ENCODE measurements at places on chromosomes 6 and 20.
A peak's percentile ranks its signal among the peaks of the same experiment; 100 is the strongest.

- DNase-seq, result no peak
Observed at GRCh38 chr6:144624246-144624645, 339.1 kb downstream of the UTRN start.

- no peak for DNase-seq
Observed at GRCh38 chr6:30875244-30876038, 8.9 kb upstream of the DDR1 start.

DNA sequence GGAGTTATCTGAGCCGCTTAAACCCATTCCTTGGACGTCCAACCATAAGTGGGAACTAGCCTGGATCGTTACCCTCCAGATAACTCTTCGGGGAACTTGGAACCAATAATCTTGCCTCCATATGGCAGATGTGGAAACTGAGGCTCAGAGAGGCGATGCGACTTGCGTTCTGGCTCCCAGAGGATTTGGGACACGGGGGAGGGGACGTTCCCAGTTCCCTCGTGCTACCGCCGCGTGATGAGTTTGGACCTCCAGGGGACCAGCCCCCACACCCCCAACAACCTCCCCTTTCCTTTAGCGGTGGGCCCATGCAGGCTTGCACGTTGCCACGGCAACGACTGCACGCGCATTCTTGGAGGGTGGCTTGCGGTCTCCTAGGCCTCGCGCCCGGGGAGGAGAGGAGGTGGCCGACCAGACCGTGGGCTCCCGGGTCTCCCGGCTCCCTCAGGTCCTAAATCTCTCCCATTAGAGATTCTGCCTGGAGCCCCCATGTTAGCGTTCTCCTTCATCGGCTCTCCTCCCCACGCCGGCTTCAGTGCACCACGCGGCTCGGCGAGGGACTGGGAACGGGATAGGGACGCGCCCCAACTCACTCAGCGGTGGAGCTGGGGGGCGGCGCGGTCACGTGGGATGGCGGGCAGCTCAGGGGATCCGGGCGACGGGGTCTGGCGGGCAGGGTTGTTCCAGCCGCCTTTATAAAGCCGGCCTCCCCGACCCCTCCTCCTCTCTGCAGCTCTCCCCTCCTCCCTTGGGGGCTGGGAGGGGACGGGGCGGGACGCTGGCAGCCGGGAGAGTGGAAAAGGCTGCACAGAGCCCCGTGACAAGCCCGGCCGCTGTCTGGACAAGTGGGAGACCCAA lies at the start of gene PLTP:
PLTP (minus strand) TSS at position 670 of the 858 bp plus-strand sequence. CDS start 703 bp downstream, outside the sequence.
- peak; percentile 91 for DNase-seq

DNA sequence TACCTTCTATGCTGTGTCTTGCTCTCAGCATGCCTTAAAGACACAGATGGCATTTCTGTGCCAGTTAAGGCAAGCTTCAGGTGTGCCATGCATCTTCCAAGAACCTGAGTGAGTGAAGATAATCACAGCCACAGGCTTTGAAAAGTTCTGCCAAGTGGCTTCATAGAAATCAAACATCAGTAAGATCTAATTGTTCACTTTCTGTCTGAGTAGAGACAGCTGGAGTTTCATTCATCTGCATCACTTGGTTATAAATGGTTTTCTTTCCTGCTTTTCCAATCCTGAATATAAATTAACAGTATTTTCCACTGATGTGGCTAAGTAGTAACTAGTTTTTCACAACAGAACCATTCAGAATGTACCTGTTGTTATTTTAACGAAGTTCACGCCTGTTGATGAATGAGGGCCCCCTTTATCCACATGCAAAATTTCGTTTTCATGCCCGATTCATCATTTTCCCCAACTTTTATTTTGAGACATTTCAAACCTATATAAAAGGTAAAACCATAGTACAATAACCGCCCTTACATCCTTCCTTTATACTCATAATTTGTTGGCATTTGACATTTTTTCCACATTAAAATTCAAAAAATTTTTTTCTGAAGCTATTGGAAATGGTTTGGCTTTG lies 38.6 kb upstream of the KCNG1 start:
- no peak for DNase-seq

GRCh38 chr6:137863091-137863797 lies 3.8 kb upstream of the TNFAIP3 start:
- no peak for DNase-seq

- no peak for DNase-seq
Observed at GRCh38 chr20:52783769-52784168, 188.4 kb upstream of the TSHZ2 start.

GRCh38 chr6:26056583-26057350 lies 30.5 kb upstream of the HFE start:
- no peak for DNase-seq

- DNase-seq, result no peak
Observed at GRCh38 chr6:24078200-24078599, 47.8 kb upstream of the NRSN1 start.

DNA sequence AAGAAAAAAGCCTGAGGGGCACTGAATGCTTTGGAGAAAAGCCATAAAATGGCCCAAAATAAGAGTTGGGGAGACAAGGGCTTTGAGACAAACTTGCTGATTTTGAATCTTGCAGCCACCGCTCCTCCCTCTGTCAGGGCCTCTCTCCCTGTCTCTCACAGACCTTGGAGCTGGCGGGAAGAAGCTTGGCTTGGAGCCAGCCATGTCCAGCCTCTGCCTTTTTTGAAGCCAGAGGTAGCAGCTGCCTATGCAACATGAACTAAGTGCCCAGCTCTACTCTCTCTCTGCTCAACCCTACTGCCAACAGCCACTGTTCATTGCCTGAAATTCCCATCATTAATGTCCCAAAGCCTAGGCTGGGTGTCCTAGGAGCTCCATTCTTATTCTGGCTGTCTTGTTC lies 63.7 kb upstream of the CTNNBL1 start:
- no peak for DNase-seq

- no peak for DNase-seq
Observed at GRCh38 chr20:36113036-36113435, 41.5 kb upstream of the EPB41L1 start.

DNA sequence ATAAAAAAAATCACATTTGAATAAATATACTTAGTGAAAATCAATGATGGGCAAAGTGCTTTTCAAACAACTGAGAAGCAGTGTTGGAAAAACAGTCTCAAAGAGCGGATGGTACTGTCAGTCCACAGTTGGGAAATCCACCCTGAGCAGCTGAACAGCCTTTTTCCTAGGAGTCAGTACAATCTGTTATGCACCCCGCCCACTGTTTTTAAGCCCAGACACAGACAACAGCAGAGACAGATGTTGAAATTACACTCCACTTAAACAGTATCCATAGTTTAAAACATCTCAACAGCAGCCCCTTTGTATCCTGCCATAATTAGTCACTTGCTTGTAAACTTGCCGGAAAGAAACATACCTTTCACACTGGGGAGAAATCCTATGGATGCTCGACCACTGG lies 372 bp downstream of the KIAA0408 start:
- DNase-seq, result no peak

- no peak for DNase-seq
Observed at GRCh38 chr6:131838051-131838450, 30.2 kb downstream of the ENPP1 start.

DNA sequence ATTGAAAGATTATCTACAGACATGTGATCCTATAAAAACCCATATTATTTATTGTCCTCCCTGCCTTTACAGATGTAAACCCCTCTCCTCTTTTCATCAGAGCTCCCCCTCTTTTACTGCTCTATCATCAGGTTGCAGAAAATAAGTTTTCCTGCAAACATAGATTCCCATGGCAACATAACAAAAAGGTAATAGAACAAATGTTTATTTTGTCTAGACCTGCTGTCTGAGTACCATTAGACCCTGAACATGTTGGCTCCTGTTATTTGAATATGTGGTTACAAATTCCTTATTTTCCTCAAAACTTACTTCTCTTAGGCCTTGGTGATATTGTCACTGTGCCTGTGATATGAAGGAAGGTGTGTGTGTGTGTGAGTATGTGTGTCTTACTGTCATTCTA lies 11.5 kb downstream of the MAPK14 start:
- DNase-seq, result no peak

- no peak for DNase-seq
Observed at GRCh38 chr6:126607289-126607688, 267.4 kb downstream of the CENPW start.

DNA sequence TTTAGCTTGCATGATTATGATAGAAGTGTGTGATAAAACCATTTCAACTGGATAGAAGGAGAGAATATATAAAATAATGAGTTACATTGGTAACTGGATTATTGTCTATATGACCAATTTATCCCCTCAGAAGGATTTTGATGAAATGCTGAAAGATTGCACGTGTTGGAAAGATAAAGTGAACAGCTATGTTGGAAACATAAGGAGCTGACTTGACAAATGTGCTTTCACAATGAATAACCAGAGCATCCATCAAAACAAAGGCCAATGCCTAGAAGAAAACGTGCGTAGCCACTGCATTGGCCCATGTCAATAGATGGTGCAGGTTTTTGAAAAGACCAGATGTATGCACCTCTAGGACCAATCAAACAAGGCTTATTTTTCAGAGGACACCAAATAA lies 168.8 kb downstream of the TMEM200A start:
- DNase-seq, result no peak

DNA sequence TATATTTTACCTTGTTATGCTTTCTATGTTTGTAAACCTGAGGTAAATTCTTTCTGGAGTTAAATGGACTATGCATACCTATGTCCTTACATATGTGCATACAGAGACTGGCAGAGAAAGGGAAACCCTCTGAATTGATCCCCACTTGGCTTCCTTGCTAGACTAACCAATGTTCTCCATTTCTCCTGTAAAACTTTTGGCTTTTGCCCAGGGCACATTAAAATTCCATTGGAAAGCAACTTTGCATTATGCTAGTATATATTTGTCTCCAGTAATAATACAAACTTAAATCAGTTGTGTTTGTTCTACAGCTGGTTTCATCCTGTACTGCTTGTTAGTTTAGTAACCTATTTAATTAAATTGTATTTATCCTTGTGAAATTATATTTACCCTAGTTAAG lies 646.0 kb upstream of the MARCKS start:
- no peak for DNase-seq

- DNase-seq, result no peak
Observed at GRCh38 chr20:56447227-56447626, 21.2 kb upstream of the RTF2 start.

DNA sequence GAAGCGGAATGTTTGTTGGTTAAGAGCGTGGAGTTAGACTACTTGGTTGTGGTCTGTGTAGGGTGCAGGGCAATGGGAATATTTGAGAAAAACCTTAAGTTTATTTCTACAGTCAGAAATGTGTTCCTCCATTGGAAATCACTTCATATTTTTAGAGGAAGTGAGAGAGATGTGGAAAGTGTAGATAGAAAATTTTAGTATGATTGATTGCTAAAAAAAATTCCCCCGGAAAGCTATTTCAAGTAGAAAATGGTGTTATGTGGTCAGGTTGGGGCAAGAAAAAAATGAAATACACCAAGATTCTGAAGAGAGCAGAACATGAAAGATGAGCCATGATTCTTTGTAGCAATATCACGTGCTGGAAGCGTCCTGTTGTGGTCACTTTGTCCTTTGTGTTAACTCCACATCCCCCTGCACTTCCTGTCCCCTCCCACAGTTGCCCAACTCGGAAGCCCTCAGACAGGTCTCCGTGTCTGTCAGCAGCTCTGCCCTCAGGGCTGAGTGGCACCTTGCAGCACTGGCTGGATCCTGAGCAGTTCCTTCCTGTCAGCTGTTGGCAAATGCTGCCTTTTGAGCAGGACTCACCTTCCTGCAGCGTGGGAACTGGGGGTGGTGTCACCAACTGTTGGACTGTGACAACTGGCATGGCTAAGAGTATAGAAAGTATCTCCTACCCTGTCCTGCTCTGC lies 137.5 kb upstream of the SLC24A3 start:
- peak; percentile 31 for DNase-seq

DNA sequence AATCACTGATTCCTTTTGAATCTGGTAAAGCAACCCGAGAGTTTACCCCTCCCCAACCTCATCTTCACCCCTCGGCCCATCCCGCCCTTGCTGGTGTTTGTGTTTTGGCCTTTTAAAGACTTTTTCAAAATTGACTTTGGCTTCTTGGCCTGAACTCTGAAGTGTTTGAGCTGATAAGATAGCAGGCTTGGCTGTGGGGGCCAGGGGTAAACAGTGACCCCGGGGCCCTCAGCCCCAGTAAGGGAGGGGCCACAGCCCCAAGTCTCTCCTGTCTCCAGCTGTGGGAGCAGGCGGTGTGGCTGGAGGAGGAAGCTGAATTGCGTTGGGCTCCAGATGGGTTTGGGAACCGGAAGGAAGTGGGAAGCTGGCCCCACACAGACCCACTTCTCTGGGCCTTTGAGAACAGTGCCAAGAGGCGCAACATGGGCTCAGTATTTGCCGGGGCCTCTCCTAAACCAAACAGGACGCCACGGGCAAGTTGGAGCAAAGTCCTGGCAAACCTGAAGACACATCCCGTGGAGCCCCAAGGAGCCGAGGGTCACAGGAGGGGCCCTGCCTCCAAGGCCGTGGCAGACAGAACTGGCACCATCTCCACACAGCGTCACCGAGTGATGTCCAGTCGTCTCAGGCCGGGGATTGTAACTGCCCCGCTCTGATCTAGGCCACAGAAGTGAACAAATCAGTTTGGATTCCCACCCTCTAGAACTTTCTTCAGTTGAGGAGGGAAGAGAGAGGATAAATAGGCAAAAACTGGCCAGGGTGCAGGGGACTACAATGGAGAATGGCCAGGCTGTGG lies 54.3 kb upstream of the PTPN1 start:
- DNase-seq, result no peak

- no peak for DNase-seq
Observed at GRCh38 chr6:98203170-98203806, 631.1 kb upstream of the POU3F2 start.

GRCh38 chr20:63847237-63848002 lies 13.9 kb upstream of the ABHD16B start:
- DNase-seq, result peak; percentile 69

DNA sequence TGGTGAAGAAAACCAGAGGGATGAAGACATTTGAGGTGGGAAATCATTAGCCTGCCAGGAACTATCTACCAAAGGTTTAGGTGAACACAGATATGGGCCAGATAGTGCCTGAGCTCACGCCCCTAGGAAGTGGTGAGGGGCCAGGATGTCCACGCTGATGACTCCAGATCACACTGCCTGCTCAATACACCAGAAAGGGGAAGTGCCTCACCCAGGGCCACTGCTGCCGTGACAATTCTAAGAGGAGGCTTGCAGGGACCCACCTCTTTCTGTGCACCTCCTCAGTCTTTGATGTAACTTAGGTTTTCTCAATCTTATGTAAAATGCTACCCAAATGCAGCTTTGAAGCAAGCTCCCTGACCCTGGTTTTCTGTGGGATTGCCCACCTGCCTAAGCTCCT lies 5.4 kb upstream of the RAB44 start:
- DNase-seq, result no peak

GRCh38 chr6:33592280-33592594 lies 12.2 kb upstream of the BAK1 start:
- DNase-seq, result no peak

DNA sequence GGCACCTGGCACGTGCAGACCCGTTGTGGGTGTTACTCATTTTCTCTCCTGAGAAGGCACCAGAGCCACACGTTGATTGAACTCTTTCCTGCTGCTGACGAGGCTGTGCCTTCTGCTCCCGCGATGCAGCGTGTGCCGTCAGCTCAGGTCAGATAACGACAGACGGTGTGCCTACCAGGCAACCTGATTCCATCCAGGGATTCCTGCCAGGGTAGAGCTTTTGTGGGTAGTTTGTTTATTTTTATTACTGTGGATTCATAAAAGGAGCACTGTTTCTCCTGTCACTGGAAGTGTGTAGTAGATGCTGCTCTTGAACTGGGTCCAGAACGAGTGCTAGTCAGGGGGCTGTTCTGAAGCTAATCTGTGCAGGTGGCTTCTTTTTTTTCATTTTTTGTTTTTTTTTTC lies 20.7 kb downstream of the PRPF6 start:
- no peak for DNase-seq
